Brain pericyte (primary cell): ENCODE measurements at places on chromosomes 5 and 9.

GRCh38 chr5:60522292-60522905 is 177.6 kb downstream of the DEPDC1B start:
- DNase-seq: no peak

- no peak for DNase-seq
Observed at GRCh38 chr5:143440448-143441115, 37.1 kb upstream of the NR3C1 start.

- no peak for DNase-seq
Observed at GRCh38 chr5:81854485-81854884, 103.6 kb upstream of the SSBP2 start.

DNA sequence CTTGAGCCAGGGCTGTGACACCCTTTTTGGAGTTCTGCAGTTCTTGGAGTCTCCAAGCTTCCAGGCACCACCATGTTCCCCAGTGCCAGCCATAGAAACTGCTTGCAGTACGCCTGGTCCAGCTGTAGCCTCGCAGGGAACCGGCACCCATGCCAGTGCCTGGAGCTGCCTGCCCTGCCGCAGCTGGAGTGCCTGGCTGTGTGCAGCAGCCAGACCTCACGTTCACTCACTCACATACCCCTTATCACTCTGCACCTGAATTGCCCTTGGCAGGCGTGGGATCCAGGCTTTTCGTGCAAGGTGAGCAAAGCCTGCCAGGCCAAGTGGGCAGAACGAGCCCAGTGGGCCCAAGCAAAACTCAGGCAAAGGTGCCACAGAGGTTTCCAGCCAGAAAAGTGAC is 77.8 kb upstream of the SHB start:
- DNase-seq: no peak

DNA sequence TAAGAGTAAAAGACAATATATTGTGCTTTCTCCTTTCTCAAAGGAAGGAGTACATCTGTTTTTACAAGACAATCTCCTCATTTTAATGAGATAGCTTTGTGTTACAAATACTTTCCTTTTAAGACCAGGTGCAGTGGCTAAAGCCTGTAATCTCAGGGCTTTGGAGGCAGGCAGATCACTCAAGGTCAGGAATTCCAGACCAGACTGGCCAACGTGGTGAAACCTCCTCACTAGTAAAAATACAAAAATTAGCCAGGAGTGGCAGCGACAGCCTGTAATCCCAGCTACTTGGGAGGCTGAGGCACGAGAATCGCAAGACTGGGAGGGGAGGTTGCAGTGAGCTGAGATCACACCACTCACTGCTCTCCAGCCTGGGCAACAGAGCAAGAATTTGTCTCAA is 11.8 kb downstream of the TMEM161B start:
- DNase-seq: no peak

DNA sequence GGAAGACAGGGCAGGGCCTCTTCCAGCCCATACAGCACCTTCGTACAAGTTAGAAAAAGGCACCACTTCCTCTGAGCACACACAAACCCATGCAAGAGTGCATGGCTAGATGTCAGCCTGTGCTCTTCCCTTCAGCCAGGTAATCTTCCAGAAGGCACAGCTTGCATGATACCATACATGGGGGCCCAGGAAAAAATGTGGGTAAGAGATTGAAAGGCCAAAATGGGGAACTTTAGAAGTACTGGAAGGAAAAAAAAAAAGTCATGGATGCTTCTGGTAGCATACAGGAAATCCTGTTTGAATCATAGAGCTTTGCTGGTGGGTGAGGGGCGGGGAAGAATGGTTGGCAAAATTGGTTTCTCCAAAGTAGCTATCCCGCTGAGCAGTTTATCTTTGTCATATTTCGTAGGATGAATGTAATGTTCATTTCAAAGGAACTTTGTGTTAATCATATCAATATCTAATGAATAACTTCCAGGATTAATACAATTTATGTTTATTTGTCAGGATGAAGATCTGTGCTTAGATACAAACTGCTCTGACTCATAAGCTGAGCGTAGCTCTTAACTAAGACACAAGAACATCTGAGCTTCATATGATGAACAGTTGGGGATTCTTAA is 78.2 kb upstream of the MAP3K1 start:
- DNase-seq: no peak

DNA sequence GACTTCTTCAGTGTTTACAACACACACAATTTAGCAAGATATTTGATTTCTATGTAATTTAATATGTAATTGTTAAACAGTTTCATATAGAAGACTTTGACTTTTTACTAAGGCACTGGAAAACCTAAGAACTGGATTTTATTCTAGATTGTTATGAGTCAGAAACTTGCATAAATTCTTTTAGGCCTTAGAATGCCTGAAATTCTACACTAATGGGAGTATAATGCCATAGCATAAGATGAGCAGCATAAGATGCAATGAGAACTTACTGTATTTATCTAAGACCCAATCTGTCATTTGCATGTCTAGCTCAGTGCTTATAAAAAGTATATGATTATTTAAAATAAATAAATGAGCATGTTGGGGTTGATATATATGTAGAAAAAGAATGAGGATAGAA is 285.2 kb downstream of the CDH12 start:
- no peak for DNase-seq

GRCh38 chr5:126376443-126376842 is 46.8 kb upstream of the GRAMD2B start:
- DNase-seq: no peak

- no peak for DNase-seq
Observed at GRCh38 chr9:4182831-4183230, 117.0 kb downstream of the GLIS3 start.

DNA sequence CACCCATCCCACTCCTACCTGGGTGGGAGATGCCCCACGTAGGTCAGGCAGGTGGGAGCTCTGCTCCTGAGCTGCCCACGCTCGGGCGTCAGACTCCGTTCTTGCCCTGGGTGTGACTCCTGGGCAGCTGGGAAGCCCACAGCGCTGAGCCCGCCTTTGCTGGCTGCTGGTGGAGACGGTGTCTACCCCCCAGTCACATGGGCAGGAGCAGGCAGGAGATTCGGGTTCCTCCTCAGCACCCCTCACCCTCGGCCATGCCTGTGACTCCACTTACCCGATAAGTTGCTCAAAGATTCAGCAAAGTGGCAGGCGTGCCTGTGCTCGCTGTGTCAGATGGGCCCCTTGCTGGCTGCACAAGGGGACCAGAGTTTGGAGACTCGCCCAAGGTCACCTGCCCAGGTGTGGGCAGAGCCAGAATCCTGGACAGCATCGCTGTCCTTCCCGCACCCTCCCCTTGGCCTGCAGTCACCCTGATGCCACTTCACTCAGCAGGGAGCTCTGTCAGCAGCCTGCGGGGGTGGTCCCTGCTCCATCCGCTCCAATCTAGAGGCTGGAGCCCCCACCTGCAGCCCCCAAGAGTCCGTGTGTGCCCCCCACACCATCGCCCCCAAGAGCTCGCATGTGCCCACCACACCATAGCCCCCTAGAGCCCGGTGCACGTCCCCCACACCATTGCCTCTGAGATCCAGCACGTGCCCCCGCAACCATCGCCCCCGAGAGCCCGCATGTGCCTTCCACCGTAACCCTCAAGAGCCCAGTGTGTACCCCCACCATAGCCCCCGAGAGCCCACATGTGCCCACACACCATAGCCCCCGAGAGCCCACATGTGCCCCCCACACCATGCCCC is 4.2 kb downstream of the LCN1 start:
- no peak for DNase-seq

GRCh38 chr5:43065387-43065947 is 25.3 kb upstream of the ANXA2R start:
- no peak for DNase-seq

DNA sequence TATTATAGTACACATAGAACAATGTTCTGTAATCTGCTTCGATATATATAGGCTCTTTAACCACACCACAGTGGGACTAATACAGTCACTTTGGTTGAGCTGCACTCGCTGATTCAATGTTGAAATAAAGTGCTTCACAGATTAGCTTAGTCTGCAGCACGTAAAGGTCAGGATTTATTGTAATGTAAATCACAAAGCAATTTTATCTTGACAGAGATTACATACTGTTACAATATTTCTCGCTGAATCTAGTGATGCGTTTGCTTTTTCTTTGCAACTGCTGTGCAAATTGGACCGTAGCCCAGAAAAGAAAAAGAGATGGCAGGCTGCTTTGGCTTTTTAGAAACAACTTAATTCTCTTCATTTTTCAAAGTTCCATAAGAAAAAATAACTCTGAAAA is 52.9 kb downstream of the CETN3 start:
- no peak for DNase-seq

DNA sequence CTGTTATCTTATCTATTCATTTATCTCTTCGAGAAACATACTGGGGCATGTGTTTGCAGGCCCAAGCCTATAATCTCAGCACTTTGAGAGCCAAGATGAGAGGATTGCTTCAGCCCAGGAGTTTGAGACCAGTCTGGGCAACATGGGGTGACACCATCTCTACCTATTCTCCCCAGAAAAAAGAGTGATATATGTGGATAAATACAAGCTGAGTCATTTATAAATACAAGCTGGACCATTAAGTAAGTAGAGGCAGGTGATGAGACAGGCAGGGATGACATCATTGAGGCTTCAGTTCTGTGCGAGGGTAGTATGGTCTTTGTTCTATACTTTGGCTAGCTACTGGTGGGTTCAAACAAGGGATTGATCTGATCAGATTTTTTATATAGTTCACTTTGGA is 25.6 kb downstream of the PBX3 start:
- no peak for DNase-seq

GRCh38 chr5:109410389-109411148 is 795 bp upstream of the PJA2 start:
- no peak for DNase-seq

DNA sequence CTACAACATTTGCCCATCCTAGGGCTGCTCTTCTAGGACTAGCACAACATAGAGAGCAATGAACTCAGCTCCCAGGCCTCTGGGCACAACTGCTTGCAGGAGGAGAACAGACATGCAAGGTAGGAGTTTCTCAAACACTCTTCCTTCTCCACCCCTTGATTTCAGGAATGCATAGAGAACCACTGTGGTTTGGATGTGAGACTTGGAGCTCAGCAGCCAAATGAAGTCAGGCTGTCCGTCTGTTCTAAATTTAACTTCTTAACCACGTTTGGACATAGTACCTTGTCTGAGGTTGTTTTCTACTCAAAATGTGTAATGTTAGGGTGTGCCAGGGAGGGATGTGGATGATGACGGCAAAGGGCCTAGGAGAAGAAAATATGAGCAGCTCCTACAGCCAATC is 515.1 kb upstream of the TNC start:
- DNase-seq: no peak

- no peak for DNase-seq
Observed at GRCh38 chr5:132370971-132371602, 1.6 kb downstream of the SLC22A5 start.

DNA sequence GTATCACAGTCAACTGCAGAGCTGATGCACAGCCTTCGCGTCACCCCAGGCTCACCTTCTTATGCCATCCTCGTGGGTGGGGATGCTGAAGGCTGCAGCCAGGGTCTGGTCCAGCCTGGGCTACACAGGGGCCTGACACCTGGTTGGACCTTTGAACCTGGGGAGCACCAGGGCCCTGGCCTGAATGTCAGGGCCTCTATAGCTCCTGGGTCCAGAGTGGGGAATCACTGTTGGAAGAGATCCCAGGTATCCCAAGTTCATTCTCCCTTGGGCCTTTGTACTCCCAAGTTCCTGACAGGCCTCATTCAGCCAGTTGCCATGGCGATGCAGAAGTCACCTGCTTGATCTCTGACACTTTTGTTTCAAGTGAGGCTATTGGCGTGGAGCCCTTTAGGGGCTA is 43.8 kb downstream of the ZNF618 start:
- no peak for DNase-seq

GRCh38 chr9:81789721-81790120 is 100.4 kb upstream of the TLE1 start:
- DNase-seq: no peak

GRCh38 chr5:147830035-147830434 is 1.4 kb downstream of the SPINK1 start:
- no peak for DNase-seq

DNA sequence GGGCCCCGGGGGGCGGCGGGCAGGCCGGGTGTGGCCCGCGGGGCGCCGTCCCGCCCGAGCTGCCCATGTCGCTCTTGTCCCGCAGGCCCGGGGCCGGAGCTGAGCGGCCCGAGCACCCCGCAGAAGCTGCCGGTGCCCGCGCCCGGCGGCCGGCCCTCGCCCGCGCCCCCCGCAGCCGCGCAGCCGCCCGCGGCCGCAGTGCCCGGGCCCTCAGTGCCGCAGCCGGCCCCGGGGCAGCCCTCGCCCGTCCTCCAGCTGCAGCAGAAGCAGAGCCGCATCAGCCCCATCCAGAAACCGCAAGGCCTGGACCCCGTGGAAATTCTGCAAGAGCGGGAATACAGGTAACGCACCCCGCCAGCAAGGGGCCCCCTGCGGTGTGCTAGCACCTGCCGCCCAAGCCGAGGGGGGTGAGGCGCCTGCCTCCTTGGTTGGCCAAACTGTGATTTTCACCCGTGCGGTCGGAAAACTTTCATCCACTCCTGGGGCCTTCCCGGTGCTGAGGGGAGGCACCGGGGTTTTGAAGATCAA is 32.1 kb downstream of the SMARCA2 start:
- DNase-seq: no peak

DNA sequence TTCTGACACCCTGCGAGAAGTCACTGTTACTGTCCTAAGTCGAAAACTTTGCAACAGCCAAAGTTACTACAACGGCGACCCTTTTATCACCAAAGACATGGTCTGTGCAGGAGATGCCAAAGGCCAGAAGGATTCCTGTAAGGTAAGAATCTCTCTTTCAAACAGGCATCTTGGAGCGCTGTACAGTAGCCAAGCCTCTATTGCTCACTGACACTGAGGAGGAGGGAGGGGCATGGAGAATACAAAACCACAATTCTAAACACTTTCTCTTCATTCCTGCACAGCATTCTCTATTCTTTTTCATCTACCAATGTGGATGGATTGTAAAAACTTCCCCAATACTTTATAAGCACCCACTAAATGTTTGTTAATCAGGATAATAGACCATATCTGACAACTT is 7.4 kb downstream of the GZMK start:
- no peak for DNase-seq
